ENCODE measurements at places on chromosomes 3 and 15.

DNA sequence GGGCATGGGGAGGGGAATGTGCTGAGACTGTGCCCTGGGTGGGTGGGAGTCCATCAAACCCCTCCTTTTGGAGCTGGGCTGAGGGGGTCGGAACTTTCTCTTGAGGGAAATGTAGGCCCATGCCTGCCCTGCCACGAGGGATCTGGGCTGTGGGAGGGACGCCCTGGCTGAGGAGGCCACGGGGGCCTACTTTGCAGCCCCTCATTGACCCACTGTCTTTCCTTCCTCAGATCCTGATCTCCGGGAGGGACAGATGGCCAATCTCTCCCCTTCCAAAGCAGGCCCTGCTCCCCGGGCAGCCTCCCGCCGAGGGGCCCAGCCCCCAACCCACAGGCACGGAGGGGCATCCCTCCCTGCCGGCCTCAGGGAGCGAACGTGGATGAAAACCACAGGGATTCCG, 25.3 kb downstream of the LOXL1 start:
- no peak for DNase-seq

DNA sequence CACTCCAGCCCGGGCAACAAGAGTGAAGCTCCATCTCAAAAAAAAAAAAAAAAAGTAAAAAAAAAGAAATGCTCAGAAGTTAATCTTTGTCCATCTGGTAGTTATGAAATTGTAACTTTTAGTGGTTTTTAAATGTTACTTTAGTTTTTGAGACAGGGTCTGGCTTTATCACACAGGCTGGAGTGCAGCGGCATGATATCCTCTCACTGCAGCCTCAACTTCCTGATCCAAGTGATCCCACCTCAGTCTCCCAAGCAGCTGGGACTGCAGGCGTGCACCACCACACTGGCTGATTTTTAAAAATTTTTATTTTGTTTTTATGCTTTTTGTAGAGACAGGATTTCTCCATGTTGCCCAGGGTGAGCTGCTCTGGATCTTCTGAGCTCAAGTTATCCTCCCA, 1.3 kb downstream of the RNU5B-1 start:
- no peak for DNase-seq

DNA sequence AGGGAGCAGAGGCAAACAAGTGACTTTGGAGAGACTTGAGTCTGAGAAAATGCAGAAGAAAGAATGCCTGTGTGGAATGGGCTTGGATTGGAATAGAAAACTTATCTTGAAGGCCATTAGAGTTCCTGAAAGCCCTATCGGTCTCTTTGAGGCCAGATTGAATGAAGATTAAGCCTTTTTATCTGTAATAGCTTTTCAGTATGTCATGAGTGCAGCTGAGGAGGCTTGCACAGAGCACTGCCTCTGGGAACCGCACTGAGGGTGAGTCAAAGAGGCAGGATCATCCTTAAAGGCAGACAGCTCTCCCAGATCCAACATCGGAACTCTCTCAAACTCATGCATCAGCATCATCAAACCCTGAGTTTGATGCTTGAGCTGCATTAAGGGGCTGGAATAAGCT, 515.2 kb downstream of the NTRK3 start:
- no peak for DNase-seq

DNA sequence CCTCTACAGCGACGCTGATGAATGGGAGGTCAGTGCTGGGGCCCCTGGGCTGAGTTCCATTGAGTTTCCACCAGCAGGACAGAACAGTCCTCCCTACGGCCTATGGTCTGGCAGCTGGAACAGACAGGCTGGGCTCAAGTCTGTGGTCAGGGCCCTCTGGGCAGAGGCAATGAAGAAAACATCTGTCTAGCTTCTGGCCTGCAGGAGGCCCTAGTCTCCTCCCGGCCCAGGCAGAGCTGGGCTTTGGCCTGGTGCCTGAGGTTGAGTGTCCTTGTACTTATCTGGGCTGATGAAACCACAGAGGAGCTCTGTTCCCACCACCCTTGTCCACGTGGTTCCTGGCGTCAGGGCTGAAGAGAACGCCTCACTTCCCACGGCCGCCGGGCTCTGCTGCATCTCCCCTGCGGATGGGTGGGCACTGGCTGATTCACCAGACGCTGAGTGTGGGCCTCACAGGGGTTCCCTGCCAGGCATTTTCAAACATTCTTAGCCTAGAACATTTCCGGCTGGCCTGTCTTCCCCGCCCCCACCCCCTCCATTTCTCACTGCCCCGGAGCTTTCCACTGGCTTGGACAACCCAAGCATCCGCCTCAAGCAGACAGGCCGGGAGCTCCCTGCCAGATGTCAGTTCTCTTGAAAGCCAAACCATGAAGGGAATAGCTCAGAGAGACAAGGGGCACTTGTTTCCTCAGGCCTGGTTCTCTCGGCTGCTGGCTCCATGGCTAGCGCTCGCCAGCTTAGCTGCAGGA, 20.3 kb downstream of the PPCDC start:
- no peak for DNase-seq

DNA sequence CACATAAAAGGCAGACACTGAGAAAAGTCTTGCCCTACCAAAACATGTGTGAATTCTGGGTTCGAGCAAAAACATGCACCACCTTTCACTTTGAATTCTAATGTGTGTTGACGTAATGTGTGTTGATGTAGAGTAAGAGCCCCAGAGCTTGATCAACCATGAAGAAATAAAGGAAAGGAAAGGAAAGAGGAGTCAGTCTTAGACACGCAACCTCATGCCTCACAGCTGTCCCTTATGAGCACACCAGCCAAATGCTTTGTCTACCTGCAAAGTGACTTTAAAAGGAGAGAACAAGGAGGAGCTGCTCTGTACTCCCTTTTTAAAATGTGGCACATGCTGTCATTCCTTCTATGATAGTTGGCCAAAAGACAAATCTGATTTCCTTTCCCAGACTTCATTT, 80.8 kb downstream of the RFTN1 start:
- no peak for DNase-seq

- no peak for DNase-seq
Measured at GRCh38 chr3:114622001-114622400, 328.2 kb downstream of the TIGIT start.

GRCh38 chr3:177515786-177516157, 318.5 kb upstream of the TBL1XR1 start:
- no peak for DNase-seq

DNA sequence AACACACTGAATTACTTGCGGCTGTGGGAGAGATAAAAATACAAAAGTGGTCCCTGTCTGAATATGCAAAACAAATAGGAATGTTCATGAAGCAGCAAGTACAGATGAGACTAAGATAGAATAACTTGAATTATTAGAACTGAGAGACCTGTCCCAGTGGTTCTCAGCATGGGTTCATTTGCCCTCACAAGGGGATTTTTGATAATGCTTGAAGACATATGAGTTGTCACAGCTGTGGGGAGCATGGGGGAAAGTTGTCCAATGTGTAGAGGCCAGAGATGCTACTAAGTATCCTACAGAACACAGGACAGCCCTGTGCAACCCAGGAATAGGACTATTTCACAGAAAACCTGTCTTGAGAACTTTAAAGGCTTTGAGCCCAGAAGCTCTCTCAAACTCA, 22.4 kb downstream of the PPM1L start:
- DNase-seq = no peak

GRCh38 chr3:179279837-179280236, 28.9 kb upstream of the KCNMB3 start:
- DNase-seq = no peak

- DNase-seq = no peak
Measured at GRCh38 chr15:62503451-62503850, 338.4 kb upstream of the C2CD4B start.

GRCh38 chr15:90266061-90266431, 574 bp downstream of the NGRN start:
- peak; percentile 10 for DNase-seq

GRCh38 chr3:109188741-109189140, 52.2 kb downstream of the C3orf85 start:
- no peak for DNase-seq

- no peak for DNase-seq
Measured at GRCh38 chr3:133895208-133896001, at the start of gene RAB6B. Gene RAB6B, minus strand, starts transcription at chr3:133895882. Its CDS starts 416 bp downstream, at chr3:133895466.

GRCh38 chr15:91258415-91258759, 158.3 kb downstream of the SV2B start:
- DNase-seq = no peak

DNA sequence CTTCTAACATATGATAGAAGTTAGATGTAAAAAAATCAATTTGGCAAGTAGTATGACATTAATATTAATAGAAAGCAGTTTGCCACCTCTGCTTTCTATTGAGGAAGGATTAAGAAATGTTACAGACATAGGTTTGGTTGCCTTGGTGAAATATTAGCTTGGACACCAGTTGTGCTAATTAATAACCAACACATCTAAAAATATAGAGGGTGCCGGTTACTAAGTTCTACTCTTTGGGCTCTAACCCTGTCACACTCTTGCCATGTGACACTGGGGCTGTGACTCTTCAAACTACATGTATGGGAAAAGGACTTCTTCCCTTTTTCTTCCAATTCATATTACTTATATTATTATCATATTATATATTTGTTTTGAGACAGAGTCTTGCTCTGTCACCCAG, 64.4 kb downstream of the TRIM71 start:
- DNase-seq = no peak

DNA sequence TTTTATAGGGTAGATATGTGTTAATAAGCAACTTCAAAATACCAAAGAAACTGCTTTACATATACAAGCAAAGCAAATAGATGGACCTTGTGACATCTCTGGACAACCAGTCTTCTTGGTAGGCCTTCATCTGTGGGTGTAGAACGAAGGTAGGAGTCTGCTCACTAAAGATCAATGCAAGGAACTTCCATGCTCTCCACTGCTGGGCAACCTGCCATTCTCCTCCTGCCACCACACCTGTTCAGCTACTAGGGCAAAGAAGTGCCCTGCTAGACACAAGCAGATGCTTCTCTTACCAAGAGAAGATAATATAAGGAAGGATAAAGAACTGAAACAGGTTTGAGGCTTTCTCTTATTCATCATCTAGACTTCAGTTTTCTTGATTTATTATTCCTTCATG, 12.6 kb downstream of the PPARG start:
- no peak for DNase-seq

- DNase-seq = no peak
Measured at GRCh38 chr3:171260466-171260865, 199.7 kb downstream of the TNIK start.

GRCh38 chr3:29412110-29412509, 131.2 kb downstream of the RBMS3 start:
- DNase-seq = no peak

All from stimulated activated CD4-positive, alpha-beta T cell treated with anti-CD3 and anti-CD28 coated beads, Interleukin-1b, Interleukin-23, amount 100 ng/mL, for 1 hour (primary cell).